ENCODE measurements at places on chromosomes 3 and 15.
A peak's percentile ranks its signal among the peaks of the same experiment; 100 is the strongest.

GRCh38 chr3:124599147-124599765, 131.0 kb upstream of the UMPS start:
- no peak for DNase-seq

DNA sequence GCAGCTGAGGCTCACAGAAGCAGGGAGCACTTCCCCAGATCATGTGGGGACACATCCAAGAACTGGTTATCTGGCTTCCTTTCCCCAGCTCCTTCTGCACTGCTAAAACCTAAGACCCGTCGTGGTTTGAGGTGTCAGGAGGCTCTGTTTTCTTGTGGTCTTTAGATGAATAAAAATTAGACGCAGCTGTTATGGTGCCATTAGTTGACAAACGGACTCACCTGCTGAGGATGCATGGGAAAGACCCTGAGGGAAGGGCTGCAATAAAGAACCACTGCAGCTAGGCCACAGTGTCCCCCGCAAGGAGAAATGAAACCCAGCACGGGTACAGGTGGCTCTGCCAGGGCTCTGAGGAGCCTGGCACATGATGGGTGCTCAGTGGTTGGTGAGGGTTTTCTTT, 99.4 kb downstream of the IQSEC1 start:
- no peak for DNase-seq

DNA sequence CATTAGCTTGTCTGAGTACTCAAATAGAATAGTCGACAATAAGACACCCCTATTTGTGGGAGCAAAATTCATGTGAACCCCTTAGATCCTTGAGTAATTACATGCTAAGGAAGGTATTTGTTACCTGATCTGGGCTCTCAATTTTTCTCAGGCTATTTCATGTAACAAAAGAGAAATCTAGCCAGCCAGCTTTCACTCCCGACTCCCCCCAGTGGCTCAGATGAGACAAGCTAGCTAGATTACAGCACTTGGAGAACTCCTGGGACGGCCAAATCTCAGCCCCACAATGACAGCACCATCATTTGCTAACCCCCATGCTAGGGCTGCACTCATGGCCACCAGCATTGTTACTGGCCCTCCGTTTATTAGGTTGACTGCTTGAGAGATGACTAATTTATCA, 41.3 kb downstream of the GLDN start:
- no peak for DNase-seq

DNA sequence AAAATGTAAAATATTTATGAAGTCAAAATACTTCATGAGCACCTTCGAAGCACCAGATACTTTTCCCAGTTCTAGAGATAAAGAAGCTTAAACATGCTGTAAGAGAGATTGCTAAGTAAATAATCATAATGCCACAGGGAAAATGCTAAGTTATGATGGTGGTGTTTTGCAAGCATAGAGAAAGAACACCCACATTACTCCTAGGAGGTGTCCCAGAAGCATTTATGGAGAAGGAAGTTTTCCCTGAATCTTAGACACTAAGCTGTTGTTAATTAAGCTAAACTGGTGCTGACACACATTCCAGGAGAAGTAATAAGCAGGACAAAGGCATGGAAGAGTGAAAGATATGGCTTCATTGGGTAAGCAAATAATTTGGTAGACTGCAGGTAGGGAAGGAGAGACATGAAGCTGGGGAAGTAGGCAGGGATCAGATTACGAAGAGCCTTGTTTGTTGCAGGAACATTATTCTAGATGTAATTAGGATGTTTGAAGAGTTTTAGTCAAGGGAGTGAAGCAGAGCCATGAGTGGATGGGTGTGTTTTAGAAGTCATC, 40.4 kb upstream of the CHMP2B start:
- no peak for DNase-seq

- no peak for DNase-seq
Observed at GRCh38 chr3:177822681-177823096, 625.4 kb upstream of the TBL1XR1 start.

DNA sequence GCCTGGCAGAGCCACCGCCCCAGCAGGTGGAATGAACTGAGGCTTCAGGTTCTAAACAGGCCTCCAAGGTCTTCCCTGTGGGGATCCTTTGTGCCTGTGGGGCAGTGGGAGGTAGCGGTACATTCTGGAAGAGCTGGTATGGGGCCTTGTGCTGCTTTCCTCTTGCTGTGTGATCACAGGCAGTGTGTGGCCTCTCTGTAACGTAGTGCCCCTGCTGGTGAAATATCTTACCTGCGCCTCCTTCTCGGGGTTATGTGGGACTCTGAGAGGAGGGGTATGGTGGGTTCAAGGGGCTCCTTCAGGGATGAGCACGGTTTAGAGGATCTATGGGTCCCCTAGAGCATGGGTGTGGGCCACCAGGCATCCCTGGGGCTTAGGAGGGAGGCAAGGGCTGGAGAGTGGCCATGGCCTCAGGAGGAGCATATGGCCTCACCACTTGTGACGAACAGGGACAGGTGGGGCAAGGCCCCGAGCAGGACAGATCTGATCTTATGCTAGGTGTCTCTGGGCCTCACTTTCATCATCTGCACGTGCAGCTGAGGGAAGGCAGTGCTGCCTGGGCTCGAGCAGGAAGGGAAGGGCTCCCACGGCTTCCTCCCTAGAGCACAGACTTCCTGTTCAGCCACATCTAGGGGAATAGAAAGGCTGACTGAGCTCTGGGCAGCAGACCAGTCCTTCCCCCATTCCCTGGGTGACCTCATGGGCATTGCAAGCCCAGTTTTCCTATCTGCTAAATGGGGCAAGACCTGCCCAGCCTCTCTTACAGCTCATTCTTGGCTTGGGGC, 1.9 kb upstream of the ALS2CL start:
- peak; percentile 26 for DNase-seq

- peak; percentile 55 for DNase-seq
Observed at GRCh38 chr3:148861277-148861869, 3.7 kb upstream of the CPA3 start.

GRCh38 chr3:105222568-105223093, 144.1 kb upstream of the ALCAM start:
- no peak for DNase-seq

DNA sequence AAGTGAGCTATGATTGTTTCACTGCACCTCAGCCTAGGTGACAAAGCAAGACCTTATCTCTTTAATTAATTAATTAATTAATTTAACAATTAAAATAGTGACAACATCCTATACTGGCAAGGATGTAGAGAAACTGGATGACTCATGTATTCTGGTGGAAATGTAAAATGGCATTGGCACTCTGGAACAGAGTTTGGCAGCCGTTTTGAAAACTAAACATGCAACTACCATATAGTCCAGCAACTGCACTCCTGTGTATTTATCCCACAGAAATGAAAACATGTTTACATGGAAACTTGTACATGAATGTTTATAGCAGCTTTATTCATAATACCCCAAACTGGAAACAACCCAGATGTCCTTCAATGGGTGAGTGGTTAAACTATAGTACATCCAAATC, 56.6 kb downstream of the ANP32A start:
- no peak for DNase-seq

- DNase-seq: no peak
Observed at GRCh38 chr3:195699388-195699771, 21.4 kb upstream of the MUC20 start.

DNA sequence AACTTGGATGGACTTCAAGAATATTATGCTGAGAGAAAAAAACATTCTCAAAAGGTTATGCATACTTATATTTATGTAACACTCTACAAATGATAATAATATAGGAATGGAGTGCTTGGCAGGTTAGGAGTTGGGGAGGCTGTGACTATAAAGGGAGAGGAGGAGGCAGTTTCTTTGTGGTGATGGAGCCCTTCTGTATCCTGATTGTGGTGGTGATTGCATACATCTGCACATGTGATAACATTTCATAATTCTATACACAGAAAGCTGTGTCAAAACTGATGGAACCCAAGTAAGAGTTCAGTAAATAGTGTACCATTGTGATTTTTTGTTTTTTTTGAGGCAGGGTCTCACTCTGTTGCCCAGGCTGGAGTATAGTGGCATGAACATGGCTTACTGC, 31.7 kb upstream of the FAM3D start:
- no peak for DNase-seq

GRCh38 chr3:195815169-195815771, 3.5 kb upstream of the MUC4 start:
- DNase-seq: no peak

GRCh38 chr15:55907797-55908196, 85.6 kb downstream of the NEDD4 start:
- DNase-seq: no peak

DNA sequence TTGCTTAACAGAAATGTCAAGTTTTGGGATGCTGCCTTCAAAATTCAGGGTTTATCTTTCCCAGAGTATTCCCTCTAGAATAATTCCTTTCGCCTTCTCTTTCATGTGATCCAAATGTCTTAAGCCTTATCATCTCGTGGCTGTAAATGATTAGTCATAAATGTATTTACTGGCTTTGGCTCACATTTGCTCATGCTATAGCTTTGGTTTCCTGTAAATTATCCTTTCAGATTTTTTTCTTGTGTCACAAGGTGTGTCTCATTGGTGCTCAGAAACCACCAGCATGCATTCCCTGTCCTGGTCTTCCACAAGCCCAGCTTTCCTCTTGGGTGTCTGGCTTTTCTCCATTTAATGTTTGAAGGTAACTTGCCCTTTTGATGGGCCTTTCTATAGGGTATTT, 692.7 kb upstream of the ALCAM start:
- no peak for DNase-seq

DNA sequence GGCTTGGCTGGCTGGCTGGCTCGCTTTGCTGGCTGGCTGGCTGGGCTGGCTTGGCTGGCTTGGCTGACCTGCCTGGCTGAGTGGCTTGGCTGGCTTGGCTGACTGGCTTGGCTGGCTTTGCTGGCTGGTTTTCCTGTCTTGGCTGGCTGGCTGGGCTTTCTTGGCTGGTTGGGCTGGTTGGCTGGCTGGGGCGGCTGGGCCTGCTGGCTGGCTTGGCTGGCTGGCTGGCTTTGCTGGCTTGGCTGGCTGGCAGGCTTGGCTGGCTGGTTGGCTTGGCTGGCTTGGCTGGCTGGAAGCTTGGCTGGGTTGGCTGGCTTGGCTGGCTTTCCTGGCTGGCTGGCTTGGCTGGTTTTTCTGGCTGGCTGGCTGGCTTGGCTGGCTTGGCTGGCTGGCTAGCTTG, 435.6 kb downstream of the GOLGA6L6 start:
- DNase-seq: no peak

- DNase-seq: no peak
Observed at GRCh38 chr15:58548308-58549012, 116.7 kb downstream of the LIPC start.

DNA sequence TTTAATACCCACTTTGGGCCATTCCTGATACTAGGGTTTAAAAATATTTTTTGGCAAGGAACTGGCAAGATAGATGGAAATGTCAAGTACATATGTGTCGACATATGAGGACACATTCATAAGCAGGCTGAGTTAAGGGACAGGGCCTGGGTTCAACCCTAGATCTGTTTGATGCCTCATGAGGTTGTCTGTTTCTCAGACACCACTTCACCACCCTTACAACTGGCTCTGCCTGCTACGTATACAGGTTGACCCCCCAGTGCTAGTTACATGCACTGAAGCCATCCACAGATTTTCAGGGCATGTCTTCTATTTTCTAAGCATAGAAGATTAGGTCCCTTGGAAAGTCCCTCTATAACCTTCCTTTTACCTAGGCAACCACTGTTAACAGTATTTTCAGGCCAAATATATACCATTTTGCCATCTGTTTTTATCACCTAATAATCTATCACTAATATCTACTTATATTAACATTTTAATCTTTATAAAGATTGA, 296.7 kb downstream of the PLCL2 start:
- DNase-seq: no peak

GRCh38 chr15:73078291-73078690, 26.0 kb downstream of the NEO1 start:
- peak; percentile 43 for DNase-seq

DNA sequence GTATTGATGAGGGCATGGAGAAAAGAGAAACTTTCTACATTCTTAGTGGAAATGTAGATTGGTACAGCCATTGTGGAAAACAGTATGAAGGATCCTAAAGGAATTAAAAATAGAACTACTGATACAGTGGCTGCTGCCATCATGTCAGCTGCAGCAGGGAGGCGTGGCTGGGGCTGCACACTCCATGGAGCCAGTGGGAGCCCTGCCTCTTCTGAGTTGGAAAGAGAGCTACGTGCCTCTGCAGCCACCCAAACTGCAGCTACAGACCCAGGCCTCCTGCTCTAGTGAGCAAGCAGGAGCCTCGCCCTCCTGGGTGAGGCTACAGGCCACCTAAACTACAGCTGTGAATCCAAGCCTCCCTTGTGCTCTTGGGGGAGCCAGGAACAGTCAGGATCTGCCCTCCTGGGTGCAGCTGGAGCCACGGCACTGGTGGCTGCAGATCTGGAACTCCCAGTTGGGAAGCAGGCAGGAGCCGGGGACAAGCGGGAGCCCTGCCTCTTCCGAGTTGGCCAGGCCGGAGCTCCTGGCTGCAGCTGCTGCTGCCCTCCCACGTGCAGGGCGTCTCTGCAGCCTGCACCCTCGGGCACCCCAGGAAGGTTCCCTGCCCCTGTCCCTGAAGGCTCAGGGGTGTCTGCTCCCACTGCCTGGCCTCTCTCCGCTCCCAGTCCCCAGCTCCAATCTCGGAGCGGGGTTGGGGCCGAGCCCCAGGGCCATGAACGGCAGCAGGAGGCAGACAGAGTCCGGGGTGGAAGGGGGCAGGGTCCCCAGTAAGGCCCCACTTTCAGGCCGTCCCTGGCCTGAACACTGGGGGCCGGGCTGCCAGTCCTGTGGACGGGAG, 64.5 kb downstream of the THBS1 start:
- DNase-seq: no peak

DNA sequence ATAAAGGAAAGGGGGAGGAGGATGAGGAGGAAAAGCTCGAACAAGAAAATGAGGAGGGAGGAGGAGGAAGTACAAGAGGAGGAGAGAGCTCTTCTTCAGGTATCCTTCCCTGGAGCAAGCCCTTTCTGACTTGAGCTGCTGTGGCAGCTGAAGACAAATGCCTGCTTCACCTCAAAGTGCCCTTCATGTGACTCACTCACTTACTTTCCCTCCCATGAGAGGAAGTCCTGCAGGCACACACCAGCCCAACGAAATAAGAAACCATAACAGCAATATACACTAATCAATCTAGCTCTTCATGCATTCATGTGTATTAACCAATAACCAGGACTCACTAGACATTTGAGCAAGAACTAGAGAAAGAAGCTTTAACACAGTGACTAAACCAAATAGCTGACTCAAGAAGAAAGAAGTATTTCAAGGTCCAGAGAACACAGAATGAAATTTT, 251.9 kb downstream of the IGSF11 start:
- DNase-seq: no peak

GRCh38 chr3:119170821-119171220, 2.6 kb upstream of the UPK1B start:
- no peak for DNase-seq

GRCh38 chr15:31046759-31047359, 54.7 kb downstream of the TRPM1 start:
- no peak for DNase-seq
